PC-9 (cell line): ENCODE measurements at places on chromosomes 11 and 22. TPM values are rescaled to one million over a fixed set of nuclear protein-coding genes. Genes with fewer than 3 reads are reported as not detected.

The RBM7 gene
- total RNA-seq = 18.9 and 34.7 TPM in 2 replicates

The NUMA1 gene
- total RNA-seq = 221 and 267 TPM in 2 replicates

The LGALS1 gene
- total RNA-seq = 734 and 791 TPM in 2 replicates

The HIPK3 gene
- 62.1 and 64.8 TPM in 2 replicates for total RNA-seq

The RTN4R gene
- total RNA-seq = 5.0 and 7.0 TPM in 2 replicates

The SHISAL1 gene
- 0.94 and 1.2 TPM in 2 replicates for total RNA-seq

The APOA4 gene
- total RNA-seq = not detected in 2 replicates

The KIRREL3 gene
- total RNA-seq = 1.9 and 2.2 TPM in 2 replicates

The SLC43A3 gene
- total RNA-seq = 35.7 and 41.3 TPM in 2 replicates

The RPS3 gene
- total RNA-seq = 3,914 and 4,011 TPM in 2 replicates

The DRD4 gene
- 0.35 and 1.4 TPM in 2 replicates for total RNA-seq

The ST14 gene
- 139 and 141 TPM in 2 replicates for total RNA-seq

The TCP11L1 gene
- total RNA-seq = 8.1 and 10.3 TPM in 2 replicates

The CALCA gene
- not detected in 2 replicates for total RNA-seq

The LRRC10B gene
- 1.0 and 1.1 TPM in 2 replicates for total RNA-seq

The ADM2 gene
- 7.2 and 10.5 TPM in 2 replicates for total RNA-seq

The NXPE2 gene
- total RNA-seq = not detected in 2 replicates

The CARD18 gene
- total RNA-seq = not detected in 2 replicates

The HTR3A gene
- not detected in 2 replicates for total RNA-seq

The ZC3H7B gene
- total RNA-seq = 54.5 and 62.7 TPM in 2 replicates

The NXPE4 gene
- not detected in 2 replicates for total RNA-seq

The LRRC32 gene
- total RNA-seq = 0.53 TPM in 1 of 2 replicates, not detected in the other

The GVQW3 gene
- total RNA-seq = 11.1 and 12.5 TPM in 2 replicates

The AP2A2 gene
- total RNA-seq = 39.4 and 44.0 TPM in 2 replicates

The CCDC73 gene
- total RNA-seq = not detected in 2 replicates

The GPHA2 gene
- total RNA-seq = 1.0 and 2.1 TPM in 2 replicates

The CCDC89 gene
- 0.28 and 0.50 TPM in 2 replicates for total RNA-seq

The CFAP300 gene
- 1.9 and 2.2 TPM in 2 replicates for total RNA-seq

The TNRC6B gene
- total RNA-seq = 57.8 and 62.7 TPM in 2 replicates

The CYTH4 gene
- not detected in 2 replicates for total RNA-seq

The MUC6 gene
- 0.07 TPM in 1 of 2 replicates, not detected in the other for total RNA-seq

The IGLL1 gene
- not detected in 2 replicates for total RNA-seq

The TST gene
- total RNA-seq = 99.4 and 123 TPM in 2 replicates
